ENCODE measurements at places on chromosomes 7 and 10.

- DNase-seq = no peak
Observed at GRCh38 chr7:47501406-47501805, 80.5 kb downstream of the TNS3 start.

DNA sequence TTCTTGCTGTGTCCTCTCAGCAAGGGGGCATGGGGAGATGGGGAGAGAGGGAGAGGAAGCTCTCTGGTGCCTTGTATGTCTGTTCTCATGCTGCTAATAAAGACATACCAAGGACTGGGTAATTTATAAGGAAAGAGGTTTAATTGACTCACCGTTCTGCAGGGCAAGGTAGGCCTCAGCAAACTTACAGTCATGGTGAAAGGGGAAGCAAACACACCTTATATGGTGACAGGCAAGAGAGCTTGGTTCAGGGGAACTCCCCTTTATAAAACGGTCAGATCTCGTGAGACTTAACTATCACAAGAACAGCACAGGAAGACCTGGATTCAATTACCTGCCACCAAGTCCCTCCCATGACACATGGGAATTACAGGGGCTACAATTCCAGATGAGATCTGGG is 464.7 kb upstream of the CELF2 start:
- DNase-seq = no peak

DNA sequence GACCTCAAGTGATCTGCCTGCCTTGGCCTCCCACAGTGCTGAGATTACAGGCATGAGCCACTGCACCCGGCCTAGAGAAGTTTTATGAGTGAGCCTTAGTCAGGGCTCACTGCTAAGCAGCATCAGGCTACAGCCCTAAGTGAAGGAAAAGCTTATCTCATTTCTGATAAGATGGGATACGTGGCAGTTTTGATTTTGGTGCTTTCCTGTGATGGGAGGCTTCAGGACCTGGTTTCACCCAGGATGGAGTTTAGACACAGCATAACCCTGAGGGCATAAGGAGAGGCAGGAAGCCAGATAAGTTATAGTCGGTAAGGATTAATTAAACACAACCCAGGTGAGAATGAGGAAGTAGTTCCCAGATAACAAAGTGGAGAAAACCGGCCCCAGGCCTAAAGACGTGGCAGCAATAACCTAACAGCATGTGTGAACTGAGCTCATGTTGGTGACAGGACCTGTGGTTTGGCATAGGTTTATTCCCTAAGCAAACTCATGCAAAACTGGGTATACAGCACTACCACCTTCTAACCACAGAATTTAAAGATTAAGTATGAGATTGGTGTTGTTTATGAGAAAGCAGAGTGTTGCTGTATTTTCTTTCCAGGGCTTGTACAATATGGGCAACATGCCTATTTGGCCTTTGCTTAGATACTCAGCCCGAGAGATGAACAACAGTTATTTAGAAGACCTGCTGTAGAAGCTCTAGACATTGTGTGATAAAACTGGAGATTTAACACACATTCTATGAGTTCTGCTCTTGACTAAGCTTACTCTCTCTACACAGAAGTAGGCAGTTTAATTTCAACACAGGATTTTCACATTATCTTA is 119.4 kb downstream of the COL28A1 start:
- no peak for DNase-seq

DNA sequence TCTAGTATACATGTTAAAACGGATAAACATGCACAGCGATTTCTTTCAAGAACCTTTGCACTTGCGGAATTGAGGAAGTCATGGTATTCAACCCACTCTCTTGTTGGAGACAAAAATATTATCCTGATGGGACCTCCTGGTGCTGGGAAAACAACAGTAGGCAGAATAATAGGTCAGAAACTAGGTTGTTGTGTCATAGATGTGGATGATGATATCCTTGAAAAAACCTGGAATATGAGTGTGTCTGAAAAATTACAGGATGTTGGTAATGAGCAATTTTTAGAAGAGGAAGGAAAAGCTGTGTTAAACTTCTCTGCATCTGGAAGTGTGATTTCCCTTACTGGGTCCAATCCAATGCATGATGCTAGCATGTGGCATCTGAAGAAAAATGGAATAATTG is 6.9 kb downstream of the THNSL1 start:
- no peak for DNase-seq

DNA sequence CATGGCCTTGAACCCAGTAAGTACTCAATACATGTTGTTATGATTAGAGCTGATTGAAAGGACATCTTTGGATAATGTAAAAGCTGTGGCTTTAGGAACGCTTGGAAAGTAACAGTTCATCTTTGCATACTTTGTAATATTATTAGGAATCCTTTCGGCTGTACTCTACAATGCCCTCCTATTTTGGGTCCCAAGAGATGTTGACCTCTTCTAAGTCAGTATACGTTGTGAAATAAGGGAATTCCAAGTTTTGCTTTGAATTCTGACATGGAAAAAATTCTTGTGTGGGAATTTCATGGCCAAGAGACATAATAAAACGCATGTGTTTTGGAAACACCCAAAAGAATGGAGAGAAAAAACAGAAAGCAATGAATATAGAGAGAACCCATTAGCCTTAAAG is 7.7 kb downstream of the AGR3 start:
- DNase-seq = no peak

DNA sequence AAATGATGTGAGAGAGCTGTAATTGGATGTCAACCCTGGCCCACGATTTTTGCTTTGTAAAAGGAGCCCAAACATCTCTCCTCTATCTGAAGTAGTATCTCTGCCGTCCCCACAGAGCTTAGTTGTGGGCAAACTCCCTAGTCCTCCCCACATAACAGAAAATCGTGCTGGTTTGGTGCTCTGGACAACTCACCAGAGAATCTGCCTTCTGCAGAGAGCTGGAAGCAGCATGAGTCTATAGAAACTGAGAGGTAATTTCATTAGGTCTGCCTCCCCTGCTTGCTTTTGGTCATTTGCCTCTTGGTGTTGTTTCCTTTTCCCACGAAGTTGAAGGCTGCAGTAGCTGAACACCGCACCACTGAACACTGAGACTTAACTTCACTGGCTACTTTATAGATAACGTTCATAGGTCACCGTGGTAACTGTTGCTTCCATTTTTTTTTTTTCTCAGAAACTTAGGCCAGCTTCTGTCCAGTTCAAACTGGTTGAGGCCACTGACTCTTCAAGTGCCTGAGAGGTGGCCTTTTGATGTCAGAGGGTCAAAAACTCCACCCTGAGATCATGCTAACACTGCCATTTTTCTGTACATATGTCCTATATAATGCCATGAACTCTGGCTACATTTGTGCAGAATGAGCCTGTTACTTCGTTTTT is 3.3 kb upstream of the CDCA7L start:
- DNase-seq = no peak

DNA sequence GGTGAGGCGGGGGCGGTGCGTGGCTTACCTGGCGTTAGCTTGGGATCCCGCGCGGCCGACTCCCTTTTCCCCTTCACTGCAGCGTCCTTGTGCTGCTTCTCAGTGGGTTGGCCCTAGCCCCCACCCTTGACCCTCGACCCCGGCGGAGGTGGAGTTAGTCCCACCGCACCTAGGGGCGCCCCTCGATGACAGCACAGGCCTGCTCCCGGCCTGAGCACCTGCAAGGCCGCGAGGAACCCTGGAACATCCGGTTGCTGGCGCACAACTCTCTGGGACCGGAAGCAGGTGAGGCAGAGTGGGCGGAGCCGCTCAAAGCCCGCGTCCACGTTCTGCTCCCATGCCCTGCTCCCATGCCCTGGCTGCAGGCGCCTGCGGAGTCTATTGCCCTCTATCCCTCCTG is 266.9 kb downstream of the USP6NL start:
- peak; percentile 35 for DNase-seq

GRCh38 chr7:78780560-78780959 is 672.9 kb downstream of the MAGI2 start:
- DNase-seq = no peak

DNA sequence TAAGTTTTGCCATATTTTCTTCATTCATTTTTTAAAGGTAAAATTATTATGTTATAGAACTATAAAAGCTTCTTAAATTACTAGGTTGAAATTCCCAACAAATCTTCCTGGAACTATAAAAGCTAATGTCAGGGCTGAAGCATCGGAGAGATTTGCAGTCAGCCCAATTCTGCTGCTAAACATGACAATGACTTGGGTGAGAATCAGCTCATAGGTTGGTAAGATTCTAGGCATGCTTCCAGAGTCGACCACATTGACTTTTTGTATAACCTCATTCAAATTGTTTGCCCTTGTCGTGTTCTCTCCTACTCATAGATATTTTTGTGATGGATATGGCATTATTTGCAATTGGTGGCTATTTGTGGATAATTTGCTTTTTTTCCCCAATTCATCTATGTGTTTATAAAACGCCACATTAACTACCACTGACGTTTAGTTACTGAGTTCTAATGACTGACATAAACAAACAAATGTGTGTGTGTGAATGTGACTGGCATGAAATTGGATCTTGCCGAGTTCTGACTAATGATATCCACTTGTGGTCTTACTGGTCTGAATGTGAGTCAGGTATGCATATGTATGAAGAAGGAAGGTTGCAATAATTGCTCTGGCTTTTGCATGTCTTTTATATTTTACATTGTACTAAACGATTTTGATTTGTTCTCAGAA is 579.8 kb downstream of the PARD3 start:
- no peak for DNase-seq

- no peak for DNase-seq
Observed at GRCh38 chr7:144671429-144671828, 164.4 kb downstream of the TPK1 start.

- no peak for DNase-seq
Observed at GRCh38 chr10:90912854-90913479, 7.9 kb downstream of the ANKRD1 start.

DNA sequence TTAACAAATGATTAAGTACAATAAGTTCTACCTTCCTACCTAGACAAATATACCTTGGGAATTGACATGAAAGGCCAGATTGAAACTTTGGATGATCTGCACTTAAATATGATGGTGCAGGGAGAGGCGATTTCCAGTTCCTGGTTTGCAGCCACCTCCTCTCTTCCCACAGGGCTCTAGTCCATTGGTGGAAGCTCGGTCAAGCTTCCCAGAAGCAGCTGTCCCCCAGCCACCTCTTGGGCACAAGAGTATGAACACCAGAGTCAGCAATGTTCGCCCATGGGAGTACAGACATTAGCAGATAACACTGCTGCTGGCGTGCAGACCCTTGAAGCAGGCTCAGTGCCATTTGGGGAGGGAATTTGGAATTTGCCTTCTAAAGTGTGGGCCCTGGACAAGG is 1.5 kb upstream of the CPVL start:
- DNase-seq = no peak

DNA sequence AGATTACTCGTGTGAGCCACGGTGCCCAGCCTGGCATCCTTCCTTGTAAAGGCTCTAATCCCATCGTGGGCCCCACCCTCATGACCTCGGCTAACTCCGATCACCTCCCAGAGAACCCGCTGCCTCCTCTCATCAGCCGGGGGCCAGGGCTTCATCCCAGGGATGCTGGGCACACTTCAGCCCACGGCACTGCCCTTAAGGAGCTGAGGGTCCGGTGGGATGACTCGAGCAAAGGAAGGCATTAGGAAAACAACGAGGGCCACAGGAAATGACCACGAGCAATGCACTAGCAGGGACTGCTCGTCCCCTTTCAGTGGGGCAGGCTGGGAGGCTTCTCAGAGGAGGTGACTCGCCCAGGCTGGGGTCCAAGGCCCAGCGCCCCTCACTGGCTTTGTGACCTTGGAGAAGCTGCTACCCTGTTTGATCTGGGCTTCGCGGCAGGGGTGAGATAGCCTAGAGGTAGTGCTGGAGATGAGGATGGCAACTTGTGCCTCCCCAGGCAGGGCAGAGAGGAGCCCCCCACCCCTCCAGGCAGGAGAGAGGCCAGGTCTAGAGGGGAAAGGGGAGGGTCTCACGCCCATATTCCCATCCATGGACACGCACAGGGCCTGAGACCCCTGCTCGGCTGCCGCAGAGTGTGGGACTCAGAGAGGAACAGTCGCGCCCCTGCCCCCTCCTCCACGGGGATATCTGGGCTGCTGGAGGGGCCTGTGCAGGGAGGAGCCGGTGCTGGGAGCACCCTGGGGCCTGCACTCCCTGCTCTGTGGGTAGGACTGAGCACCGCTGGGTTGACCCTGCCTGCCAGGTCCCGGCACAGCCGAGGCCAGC is 26.8 kb downstream of the ELFN1 start:
- DNase-seq = no peak

GRCh38 chr10:510415-510881 is 179.0 kb downstream of the DIP2C start:
- no peak for DNase-seq

DNA sequence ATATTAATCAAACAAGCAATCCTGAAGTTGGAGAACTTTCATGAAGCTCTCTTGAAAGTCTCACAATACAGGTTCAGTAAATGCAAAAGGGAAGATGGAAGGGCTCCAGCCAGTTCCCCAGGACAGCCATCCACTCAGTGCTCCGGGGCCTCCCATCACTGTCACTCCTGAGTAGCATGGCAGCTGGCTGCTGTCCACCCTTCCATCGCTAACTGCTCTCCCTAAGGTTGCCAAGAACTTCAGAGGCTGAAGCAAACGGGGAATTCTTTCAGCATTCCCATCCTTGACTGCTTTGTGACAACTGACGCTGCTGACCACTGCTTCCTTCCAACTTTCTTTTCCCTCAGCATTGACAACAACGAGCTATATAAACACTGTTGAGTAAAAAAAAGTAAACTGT is 69.1 kb downstream of the VPS41 start:
- no peak for DNase-seq

DNA sequence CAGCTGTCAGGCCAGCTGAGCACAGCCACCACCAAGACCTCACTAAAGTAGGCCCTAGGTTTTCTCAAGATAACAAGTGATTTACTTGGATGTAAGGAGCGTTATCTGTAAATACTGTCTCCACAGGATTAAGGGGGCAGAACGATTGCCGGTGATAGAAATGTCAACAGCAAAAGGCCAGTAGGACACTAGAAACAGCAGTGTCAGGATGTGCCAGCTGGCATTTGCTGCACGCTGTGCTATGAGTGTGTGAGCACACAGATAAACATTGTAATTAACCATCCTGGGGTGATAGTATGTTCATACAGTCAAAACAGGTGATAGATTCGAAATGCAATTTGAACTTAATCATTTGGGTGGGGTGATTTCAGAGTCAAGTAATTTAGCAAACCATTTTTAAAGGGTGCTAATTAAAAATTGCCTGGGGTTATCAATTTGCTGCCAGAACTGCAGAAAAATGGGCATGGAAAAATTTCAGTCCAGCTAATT is 36.3 kb upstream of the NOBOX start:
- no peak for DNase-seq

- DNase-seq = no peak
Observed at GRCh38 chr10:12473491-12473890, 124.1 kb downstream of the CAMK1D start.

GRCh38 chr7:106111655-106112117 is 426 bp downstream of the SYPL1 start:
- DNase-seq = no peak

GRCh38 chr7:114392686-114393085 is 21.9 kb upstream of the FOXP2 start:
- no peak for DNase-seq

GRCh38 chr10:21364196-21365114 is 161.0 kb downstream of the SKIDA1 start:
- no peak for DNase-seq

DNA sequence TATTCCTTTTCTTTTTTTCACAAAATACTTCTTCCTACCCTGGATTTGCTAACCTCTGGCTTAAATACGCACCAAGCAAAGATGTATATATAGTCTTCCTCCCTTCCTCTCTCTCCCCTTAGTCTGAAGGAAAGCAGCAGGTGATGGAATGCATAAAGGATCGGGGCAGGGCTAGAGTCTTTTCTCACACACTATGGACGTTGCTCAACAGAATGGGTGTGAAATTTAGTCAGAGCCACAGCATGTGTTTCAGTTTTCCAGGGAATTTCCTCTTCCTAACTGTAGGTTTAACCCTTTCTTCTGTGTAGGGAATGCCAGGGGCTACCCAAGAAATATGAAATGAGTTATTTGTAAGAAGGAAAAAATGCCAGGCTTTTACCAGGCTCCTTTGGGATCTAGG is 71.4 kb upstream of the NFKB2 start:
- DNase-seq = no peak
